Progenitor cell of endocrine pancreas (in vitro differentiated cells): ENCODE measurements at places on chromosomes 3 and 15. TPM values are rescaled to one million over a fixed set of nuclear protein-coding genes. Genes with fewer than 3 reads are reported as not detected.

- DNase-seq: no peak
Measured at GRCh38 chr15:45351227-45351626, 27.1 kb downstream of the GATM start.

GRCh38 chr3:196708467-196708866 lies 3.6 kb downstream of the CEP19 start:
- no peak for DNase-seq

DNA sequence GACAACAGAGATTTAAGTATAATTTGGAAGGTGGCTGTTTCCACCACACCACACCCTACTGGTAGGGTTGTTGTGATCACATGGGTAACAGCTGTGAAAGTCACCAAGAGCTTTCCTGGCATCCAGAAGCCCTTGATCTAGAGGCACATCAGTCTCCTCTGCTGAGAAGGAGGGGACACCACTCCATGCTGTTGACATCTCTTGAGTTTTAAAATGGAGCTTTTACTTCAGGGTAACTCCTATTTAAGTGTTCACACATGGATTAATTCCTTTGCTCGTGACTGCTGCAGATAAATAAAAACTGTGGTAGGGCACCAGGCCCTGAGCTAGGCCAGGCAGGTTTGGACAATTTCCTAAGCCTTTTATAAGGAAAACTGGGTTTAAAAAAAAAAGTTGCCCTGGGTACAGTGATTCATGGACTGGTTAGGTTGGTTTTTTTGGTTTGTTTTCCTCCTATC lies 7.5 kb downstream of the EXOSC7 start:
- DNase-seq: no peak

- DNase-seq: no peak
Measured at GRCh38 chr15:101162701-101163483, 89.0 kb downstream of the CHSY1 start.

DNA sequence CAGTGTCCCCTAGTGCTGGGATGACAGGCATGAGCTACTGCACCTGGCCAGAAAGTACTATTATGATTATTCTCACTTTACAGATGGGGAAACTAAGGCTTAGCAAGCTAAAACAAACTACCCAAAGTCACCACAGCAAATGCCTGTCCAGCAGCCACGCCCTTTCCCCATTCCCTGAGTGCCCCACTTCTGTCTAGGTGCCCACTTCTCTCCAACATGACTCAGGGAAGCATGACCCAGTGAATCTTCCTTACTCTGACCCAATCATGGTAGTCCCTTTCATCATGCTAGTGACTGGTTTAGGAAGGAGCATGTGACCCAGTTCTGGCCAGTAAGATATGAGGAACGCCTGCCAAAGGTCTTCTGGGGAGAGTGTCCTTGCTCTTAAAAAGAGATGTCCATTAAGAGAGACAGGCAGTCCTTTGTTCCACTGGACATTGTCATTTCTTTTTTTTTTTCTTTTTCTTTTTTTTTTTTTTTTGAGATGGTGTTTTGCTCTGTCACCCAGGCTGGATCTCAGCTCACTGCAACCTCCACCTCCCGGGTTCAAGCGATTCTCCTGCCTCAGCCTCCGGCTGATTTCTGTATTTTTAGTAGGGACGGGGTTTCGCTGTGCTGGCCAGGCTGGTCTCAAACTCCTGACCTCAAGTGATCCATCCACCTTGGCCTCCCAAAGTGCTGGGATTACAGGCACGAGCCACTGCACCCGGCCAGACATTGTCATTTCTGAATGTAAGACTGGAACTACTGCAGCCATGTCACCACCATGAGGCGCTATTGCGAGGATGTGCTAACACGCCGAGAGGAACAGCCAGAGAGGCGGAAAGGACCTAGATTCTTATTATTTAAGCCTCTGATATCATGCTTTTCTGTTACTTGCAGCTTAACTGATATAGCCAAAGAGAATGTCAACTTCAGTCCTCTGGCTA lies 19.8 kb downstream of the MEGF11 start:
- no peak for DNase-seq

Gene ENTPD3
- 1.3 and 1.4 TPM in 2 replicates for total RNA-seq
